ENCODE measurements at places on chromosomes 5 and 9.

DNA sequence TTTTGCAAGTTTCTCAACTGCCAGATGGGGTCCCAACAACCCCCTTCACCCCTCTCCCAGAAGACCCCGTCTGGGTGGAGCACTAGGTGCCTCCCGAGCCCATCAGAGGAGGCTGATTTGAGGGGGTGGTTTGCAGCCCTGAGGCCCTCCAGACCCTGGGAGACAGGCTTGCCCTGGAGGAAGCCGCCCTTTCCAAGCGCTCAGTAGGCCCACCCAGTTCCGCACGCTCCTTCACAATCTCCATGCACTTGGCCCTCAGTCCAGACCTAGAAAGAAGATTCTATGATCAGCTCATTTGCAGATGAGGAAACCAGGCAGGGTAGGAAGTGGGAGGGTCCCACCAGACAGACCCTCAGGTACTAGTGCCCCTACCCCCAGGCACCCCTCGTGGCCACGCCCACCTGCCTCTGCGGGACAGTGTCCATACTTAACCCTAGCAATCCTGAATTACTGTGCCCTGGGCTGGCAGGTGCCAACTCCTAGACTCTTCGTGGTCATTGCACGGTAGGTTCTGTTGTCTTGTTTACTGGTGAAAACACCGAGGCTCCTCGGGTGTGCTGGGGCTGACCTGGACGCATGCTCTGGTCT lies 22.3 kb downstream of the OR2V1 start:
- DNase-seq: no peak

- no peak for DNase-seq
These were observed 246.1 kb downstream of the TRIM32 start for GRCh38 chr9:116933251-116933650.

DNA sequence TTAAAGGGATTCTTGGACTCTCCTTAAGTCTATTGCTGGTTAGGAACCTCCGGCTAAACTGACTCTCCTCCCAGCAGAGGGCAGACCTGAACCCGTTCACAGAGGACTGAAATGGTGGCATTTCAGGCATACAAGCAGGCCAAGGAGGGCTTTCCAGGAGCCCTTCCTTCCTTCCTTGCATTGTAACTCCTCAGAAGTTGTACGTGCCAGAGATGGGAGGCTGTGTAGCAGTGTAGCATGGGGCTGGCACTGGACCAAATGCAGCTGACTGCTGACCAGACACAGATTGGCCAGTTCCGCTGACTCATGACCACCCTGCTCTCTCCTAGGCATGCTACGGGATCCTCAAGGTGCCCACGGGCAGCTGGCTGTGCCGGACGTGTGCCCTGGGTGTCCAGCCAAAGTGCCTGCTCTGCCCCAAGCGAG lies 36.4 kb downstream of the JADE2 start:
- DNase-seq: no peak

- DNase-seq: no peak
These were observed 28.1 kb upstream of the DAB2 start for GRCh38 chr5:39452846-39453245.

DNA sequence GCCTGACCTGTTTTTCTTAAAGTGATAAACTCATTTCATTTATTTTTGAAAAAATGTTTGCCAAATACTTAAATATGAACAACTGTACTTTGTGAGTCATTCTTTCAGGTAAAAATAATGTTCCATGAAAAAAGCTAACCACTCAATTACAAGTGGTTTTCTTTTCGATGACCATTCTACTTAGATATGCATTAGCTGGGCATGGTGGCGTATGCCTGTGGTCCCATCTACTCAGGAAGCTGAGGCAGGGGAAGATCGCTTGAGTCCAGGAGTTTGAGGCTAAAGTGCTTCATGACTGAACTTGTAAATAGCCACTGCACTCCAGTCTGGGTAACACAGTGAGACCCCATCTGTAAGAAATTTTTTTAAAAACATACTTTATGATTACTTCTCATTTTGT lies 4.0 kb upstream of the WDR70 start:
- no peak for DNase-seq
